ENCODE measurements at places on chromosomes 16 and 17.

GRCh38 chr16:58022601-58023371 is 2.8 kb upstream of the MMP15 start:
- DNase-seq = no peak

GRCh38 chr16:15487336-15488284 is 53.2 kb downstream of the BMERB1 start:
- DNase-seq = no peak

- DNase-seq = no peak
Observed at GRCh38 chr17:29168079-29168758, 12.0 kb downstream of the MYO18A start.

- no peak for DNase-seq
Observed at GRCh38 chr16:11276896-11277593, 765 bp upstream of the PRM2 start.

DNA sequence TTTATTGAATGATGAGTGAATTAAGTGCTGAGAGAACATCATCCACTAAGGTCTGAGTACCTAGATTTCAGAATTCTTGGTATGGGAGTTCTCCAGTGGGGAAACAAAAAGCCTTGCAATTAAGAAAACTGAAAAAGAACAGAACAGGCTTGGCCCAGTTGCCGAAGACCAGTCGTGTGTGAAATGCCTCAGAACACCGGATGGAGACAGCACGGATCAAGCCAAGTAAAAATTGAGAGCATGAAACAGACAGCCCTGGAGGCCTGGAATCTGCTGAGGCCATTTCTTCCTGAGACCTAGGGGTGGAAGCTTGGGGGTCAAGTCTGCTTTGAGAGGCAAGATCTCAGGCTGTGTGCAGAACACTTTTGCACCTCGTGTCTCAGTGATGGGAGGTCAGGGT is 43.3 kb downstream of the GRIN2A start:
- no peak for DNase-seq

DNA sequence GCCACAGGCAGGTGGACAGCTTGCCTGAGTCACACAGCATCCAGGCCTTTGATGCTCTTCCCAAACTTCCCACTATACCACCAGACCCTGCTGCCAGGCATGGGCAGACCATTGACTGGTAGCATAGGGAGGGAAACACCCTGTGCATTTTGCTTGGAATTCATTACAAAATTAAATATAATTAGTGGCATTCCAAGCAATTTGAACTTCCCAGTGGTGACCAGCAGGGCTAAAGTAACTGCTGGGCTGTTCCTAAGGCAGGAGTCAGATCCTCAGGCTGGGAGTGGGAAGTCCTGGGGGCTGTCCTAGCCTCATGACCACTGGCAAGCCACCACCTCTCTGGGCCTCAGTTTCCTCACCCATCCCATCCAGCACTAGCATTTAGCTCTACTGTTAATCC is 3.8 kb downstream of the PRR15L start:
- no peak for DNase-seq

DNA sequence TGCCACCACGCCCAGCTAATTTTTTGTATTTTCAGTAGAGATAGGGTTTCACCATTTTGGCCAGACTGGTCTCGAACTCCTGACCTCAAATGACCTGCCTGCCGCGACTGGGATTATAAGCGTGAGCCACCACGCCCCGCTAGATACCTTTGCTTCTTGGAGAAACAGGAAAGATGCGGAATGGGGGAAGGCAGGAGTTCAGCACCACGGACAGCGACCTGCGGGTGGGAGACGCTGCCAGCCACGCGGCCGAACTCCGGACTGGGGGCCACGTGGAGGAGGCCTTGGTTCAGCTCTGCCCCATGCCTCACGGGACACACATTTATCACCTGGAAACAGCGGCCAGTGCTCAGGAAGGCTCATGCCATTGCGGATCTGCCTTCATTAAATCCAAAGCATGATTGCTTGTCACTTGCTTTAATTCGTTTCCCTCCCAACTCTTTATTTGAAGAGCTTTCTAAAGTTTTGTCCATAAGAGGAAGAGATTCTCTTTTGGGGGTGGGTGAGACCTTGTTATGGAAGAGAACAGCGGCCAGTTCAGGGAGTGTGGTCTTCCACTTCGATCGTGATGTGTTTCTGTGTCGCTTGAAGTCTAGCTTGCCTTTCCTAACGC is 219.9 kb downstream of the ENGASE start:
- DNase-seq = no peak

GRCh38 chr16:50781043-50781442 is 39.2 kb downstream of the CYLD start:
- no peak for DNase-seq

- DNase-seq = no peak
Observed at GRCh38 chr16:17024514-17024913, 446.2 kb downstream of the XYLT1 start.

GRCh38 chr17:19771971-19772630 is 24.0 kb upstream of the ALDH3A1 start:
- no peak for DNase-seq

DNA sequence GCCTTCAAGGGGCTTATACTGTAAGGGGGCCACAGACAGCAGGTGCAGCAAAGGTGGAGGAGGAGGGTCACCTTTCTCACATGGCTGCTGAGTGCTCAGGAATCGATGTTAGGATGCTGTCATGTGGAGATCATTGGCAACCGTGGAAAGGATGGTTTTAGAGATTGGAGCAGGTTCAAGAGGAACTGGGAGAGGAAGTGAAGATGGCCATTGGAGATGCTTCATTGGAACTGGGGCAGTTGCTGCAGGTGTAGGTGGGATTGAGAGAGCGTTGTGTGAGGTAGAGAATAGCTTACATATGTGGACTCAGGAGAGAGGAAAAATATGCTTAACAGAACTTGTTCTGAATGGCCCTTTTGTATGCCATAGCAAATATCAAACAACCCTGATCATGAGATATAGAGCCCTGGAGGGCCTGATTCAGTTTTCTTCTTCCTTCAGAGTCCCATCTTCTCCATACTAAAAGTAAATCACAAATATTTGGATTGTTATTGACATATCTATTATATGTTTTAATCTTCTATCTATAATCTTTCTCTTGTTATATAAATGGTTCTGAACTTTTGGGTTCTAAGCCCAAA is 40.8 kb downstream of the LDHD start:
- DNase-seq = no peak

- no peak for DNase-seq
Observed at GRCh38 chr16:4172070-4172469, 55.8 kb upstream of the ADCY9 start.

DNA sequence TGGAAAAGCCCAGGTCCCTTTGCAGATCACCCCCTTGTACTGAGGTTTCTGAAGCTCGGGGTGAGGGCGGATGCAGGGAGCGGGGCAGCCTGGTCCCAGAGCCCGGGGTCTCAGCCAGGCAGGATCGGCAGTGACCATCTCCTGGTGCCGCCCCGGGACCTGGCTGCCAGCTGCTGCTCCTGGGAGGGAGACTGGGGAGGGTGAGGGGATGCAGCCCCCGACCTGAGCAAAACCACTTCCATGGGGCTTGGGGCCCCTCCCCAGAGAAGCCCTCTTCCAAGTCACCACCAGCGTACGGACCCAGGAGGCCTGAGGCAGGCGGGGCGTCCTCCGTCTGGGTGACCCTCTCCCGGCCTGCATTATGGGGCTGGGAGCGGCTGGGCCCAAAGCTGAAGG is 14.8 kb downstream of the CD7 start:
- no peak for DNase-seq

DNA sequence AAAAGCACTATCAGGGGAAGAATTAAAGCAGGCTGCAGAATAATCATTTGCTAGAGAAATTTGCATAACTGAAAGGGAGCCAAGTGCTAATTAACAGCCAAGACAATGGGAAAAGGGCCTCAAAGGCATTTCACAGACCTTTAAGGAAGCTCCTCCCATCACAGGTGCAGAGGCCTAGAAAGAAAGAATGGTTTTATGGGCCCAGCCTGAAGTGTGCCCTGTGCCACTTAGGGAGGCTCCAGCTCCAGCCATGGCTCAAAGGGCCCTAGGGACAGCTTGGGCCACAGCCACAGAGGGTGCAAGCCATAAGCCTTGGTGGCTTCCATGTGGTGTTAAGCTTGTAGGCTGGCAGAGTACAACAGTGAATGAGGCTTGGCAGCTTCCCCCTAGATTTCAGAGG is 50.1 kb downstream of the RNF112 start:
- no peak for DNase-seq

DNA sequence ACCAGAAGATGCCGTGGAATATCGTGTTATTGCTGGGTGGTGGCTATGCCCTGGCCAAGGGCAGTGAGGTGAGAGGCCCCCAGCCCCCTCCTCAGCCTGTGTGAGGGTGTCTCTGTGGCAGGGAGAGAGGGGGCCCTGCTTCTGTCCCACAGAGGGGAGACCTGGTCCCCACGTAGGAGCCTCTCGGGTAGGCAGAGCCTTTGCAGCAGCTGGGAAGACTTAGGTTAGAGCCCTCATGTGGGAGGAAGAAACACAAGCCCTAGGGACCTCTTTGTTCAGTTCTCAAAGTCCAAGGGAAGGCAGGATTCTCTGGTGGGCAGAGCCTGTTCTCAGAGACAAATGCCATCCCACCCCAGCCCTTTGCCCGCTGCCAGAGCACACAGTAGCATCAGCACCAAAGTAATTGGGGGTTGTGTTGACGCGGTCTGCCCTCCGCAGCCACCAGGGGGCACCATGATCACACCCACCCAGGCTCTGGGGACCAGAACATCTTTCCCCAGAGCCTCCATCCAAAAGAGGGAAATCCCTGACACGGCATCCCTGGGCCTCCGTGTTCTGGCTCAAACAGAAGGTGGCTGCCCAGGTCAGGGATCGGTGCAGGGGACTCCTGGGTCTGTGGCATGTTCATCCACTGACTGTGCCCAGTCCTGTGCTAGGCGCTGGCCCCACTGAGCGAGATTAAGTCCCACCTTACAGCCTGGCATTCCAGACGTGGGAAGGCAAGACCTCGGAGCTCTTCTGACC is 11.5 kb upstream of the FOXN1 start:
- no peak for DNase-seq

- no peak for DNase-seq
Observed at GRCh38 chr17:62738281-62738680, 69.8 kb downstream of the MARCHF10 start.

DNA sequence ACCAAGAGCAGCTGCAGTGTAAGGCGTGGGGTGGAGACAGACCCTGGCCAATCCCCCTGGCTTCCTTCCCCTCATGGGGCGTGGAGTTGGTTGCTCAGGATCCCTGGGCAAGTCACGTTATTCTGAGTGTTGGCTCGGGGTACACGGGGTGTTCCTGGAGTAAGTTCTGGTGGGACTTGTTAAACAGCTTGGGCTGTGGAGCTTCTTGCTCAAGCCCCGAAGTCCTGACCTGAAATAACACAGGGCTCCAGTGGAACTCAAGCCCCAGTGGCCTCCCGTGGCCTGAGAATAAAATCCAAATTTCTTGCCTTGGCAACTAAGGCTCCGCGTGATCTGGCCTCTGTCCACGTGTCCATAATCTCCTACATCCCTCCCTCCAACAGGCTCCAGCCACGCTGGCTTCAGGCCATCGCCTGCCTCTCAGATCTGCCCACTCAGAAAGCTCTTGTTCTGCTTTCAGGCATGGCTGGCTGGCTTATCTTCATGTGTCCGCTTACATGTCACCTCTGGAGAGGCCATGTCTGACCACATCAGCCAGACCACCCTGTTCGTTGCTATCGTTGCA is 49.3 kb upstream of the BCO1 start:
- DNase-seq = no peak

DNA sequence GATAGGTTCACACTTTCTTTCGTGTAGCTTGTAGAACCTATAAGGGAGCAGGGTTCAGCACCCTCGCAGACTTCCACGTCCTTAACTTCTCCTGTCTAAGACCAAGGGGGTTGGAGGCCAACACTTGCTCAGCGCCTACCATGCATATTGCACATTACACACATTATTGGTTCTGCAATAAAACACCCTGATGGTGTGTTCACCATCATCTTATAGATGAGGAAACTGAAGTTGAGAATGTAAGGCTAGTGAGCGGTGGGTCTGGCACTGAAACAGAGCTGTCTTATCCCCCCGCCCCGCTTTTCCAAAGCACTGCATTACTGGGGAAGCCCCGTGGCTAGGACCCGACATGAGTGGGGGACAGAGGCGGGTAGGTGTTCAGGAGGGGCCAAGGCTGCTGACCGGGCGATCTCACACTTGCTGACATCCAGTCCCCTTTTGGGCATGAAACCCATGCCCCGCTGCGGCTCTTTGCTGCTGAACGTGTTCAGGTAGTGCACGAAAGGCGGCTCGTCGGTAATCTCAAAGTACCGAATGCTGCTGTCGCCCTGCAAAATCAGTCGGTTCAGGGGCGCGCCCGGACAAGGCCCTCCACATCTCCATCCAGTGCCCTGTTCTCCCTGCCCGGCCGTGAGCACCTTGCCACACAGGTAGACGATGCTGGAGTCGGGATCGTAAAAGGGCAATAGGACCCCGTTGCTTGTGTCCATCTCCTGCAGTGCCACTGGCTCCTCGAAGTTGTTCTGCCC is 6.2 kb downstream of the CORO6 start:
- no peak for DNase-seq

GRCh38 chr16:76338472-76338871 is 61.3 kb downstream of the CNTNAP4 start:
- DNase-seq = no peak

GRCh38 chr16:86220561-86220960 is 289.8 kb upstream of the FOXF1 start:
- DNase-seq = no peak

GRCh38 chr16:12061336-12062055 is 85.0 kb downstream of the SNX29 start:
- no peak for DNase-seq

GRCh38 chr16:49782405-49782804 is 73.5 kb downstream of the ZNF423 start:
- DNase-seq = no peak

GRCh38 chr16:50011707-50012106 is 13.3 kb upstream of the CNEP1R1 start:
- peak; percentile 29 for DNase-seq

DNA sequence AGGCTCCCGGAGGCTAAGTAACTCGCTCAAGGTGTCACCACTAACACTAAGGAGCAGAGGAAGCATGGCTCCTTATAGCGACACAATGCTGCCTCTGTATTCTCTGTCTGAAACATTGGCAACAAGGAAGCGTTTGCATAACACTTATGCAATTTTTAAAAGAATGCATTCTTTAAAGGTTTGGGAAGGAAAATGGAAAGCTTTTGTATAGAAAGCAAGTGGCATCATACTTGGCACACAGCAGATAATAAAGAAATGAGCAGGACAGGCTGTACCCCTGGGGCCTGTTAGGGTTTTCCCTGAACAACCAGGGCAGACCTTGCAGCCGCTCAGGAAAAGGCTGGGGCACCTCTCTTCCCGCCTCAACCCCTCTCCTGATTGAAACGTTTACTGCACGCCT is 36.9 kb downstream of the PPL start:
- no peak for DNase-seq

- DNase-seq = no peak
Observed at GRCh38 chr17:46983782-46984181, 4.7 kb upstream of the RPRML start.

GRCh38 chr16:8283195-8283594 is 307.1 kb downstream of the TMEM114 start:
- no peak for DNase-seq

- DNase-seq = no peak
Observed at GRCh38 chr17:50487213-50488096, 8.8 kb downstream of the RSAD1 start.

DNA sequence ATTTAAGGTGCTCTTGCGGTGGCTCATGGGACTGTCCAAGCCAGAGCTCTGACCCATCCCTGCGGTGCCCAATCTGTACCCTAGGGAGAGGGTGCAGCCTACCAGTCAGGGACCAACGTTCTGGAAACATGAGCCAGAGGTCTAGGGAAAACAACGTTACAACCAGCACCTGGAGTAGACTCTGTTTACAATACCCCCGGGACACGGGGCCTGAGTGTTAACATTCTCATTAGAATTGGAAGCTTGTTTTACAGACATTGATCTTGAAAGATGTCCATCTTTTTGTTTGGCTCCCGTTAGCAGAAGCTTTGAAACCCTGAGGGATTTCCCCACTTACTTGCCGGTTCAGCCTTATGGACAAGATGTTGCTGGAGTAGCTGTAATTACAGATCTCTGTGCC is 6.9 kb downstream of the WIPI1 start:
- DNase-seq = no peak
